ENCODE measurements at places on chromosomes 5 and 9.

GRCh38 chr5:64794053-64794770, 25.5 kb downstream of the CWC27 start:
- DNase-seq: no peak

GRCh38 chr5:145818604-145819003, 16.5 kb downstream of the PRELID2 start:
- no peak for DNase-seq

GRCh38 chr9:18478501-18479361, 4.8 kb downstream of the ADAMTSL1 start:
- no peak for DNase-seq

DNA sequence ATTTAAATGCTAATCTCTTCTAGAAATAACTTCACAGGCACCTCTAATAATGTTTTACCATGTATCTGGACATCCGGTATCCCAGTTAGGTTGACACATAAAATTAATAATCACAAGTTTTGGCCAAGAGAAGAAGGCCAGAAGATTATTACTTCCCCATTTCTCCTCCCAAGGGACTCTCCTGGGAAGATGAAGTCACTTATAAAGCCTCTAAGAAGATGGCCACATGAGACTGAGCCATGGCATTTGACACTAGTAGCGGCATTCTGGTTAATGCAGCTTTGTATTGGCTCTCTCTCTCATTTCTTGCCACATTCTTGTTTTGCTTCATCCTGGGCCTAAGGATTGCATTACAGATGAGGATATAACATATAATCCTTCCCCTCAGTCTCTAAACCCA, 34.5 kb upstream of the RASA1 start:
- DNase-seq: no peak

DNA sequence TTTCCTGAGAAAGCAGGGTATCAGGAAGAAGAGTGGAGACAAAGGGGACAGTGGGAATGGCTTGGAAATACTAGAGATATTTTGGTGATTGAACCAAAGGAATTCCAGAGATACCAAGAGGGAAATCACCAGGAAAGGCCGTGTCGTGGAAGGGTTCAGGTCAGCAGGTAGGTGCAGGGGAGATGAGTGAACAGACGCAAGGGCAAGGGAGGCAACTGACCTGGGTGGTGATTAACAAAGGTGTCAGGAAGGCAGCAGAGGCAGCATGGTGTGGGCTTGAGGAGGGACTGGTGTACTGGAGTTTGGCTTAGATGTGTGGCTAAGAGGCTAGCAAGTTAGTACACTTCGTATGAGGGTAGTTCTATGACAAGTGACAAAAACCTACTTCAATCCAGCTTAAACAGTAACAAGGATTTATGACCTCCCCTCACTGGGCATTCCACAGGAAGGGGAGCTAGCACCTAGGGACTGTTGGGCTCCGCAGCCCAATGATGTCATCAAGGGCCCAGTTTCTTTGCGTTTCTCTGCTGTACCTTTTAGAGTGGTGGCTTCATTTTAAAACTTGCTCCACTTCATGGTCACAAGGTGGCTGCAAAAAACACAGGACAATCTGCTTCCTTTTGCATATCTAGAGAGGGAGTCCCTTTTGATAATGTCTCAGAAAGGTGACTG, 37.0 kb downstream of the INIP start:
- DNase-seq: no peak

DNA sequence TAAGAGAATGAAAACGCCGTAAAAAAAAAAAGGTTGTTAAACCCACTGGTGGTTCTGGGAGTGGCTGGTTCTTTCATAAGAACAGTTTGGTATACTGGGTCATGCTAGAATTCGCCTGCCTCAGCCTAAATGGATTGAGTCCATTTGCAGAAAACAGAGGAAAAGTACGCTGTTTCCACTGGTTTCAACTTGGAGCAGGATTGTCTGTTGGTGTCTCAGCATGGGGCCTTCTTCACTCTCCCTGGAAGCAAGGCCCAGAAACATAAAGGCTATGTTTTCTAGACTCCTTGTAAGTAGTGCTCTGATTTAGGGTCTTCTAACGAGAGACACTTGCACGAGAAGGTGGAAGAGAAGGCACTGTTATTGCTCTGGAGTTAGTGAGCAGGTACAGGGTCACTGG, 116.9 kb upstream of the MTAP start:
- DNase-seq: no peak

DNA sequence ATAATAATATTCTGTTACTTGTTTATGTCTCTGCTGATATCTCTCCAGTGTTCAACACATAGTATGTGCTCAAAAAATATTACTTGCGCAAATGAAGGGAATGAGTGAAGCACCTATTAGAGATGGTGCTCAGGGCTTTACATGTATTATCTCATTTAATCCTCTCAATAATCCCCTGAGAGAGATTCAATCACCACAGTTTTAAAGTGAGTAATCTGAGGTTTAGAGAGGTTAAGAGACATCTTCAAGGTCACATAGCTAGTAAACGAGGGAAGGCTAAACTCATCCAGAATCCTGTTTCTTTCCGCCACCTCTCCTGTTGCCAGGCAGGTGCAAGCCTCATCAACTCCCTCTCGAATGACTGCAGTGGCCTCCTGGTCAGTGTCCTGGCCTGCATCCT, 82.0 kb downstream of the UGCG start:
- DNase-seq: no peak

GRCh38 chr5:33460210-33460609, 19.4 kb downstream of the TARS1 start:
- DNase-seq: no peak

DNA sequence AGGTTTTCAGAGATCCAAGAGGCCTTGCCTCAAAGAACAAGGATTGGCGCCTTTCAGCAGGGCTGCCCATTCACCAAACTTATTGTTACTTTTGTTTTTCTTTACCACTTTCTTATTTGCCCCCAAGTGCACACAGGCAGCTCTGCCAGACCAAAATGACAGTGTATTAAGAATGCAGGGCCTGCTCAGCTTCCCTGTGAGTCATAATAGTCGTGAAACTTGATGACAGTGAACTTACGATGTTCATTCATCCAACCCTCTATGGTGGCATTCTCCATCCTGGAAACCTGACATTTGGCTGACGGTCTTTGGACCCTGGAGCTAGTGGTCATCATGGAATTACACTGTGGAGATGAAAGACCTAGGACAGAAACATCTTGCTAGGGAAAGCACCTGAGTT, 44.3 kb downstream of the UBE2QL1 start:
- no peak for DNase-seq

- no peak for DNase-seq
Observed at GRCh38 chr5:93831449-93831848, 90.0 kb upstream of the POU5F2 start.

- DNase-seq: no peak
Observed at GRCh38 chr5:15002173-15002572, 130.6 kb upstream of the ANKH start.
